ENCODE measurements at places on chromosomes 11 and 22.

GRCh38 chr22:35634015-35634414 is 14.2 kb upstream of the APOL6 start:
- DNase-seq = no peak

DNA sequence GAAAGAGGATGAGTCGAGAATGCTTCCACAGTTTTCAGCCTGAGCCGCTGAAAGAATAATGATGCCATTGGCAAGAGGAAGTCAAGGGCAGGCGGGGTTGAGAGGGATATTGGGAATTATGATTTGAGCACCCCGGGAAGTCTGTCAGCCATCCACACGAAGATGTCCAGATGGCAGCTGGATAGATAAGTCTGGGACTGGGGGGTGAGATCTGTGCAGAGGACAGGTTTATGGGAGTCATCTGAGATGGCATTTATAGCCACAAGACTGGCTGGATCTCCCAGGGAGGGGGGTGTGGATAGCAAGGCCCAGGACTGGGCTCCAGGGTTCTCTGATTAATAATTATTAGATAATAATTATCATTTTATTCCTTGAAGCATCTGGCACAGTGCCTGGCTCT is 5.1 kb upstream of the STIP1 start:
- DNase-seq = no peak

DNA sequence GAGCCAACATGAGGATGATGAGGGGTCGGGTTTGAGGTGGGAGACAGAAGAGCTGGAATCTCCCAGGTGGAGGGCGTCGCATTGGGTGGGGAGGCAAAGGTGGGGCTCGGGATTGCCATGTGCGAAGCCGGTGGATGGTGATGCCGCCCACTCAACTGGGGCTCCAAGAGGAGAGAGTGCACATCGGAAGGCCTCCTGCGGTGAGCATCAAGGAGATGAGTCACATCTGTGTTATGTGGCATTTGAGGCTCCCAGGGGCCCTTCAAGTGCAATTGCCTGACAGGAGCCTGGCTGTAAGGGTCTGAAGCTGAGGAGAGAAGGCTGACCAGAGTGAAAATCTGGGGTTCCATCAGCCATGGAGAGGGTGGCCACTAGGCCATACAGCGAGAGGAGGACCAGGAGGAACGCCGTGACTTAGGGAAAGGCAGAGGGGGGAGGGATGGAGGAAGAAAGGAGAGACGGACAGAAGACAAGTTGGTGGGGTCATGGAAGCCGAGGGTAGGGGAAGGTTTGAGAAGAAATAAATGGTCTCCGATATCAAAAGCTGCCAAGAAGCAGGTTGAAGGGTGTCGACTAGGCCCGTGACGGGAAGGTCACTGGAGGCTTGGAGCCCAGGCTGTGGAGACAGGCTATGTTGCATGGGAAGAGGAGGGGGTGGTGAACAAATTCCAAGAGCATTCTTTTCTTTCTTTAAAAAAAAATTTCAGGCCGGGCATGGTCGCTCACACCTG is 21.3 kb downstream of the RASD2 start:
- DNase-seq = no peak

- DNase-seq = no peak
These were observed 2.4 kb downstream of the SHISA8 start for GRCh38 chr22:41912338-41913039.

DNA sequence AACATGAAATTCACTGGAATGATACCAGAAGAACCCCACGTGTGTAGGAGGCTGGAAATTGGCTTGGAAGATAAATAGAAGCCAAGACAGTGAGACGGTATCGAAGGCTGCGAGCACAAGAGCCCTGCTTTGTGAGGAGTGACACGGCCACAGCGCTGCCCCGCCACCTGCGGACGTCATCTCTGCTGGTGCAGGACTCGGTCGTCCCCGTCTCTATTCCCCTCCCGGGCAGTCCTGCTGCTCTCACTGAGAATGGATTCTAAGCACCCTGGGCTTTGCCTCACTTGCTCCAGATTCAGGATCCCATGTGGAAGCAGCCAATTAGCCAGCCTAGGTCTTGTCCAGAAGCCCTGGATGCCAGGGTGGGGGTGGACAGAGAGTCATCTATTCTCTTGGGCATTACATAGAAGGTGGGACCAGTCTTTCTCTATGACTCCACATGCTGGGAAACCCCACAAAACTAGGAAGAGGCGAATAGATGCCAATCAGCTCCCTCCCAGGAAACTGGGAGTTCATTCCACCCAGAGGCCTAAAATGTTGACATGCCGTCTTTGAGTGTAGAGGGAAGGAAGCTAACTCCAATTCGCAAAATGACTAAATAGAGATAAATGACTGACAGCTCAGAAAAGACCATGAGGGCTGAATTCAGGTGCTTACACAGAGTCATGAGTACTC is 25.1 kb downstream of the APOL3 start:
- DNase-seq = no peak

DNA sequence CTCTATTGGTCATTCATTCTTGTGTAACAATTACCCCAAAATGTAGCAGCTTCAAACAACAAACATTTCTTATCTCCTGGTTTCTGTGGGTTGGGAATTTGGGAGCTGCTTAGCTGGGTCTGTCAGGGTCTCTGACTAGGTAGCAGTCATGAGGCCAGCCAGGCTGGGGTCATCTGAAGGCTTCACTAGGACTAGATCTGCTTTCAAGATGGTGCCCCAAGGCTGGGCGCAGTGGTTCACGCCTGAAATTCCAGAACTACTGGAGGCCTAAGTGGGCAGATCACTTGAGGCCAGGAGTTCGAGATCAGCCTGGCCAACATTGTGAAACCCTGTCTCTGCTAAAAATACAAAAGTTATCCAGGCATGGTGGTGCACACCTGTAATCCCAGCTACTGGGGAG is 13.1 kb upstream of the SPDYC start:
- DNase-seq = no peak

DNA sequence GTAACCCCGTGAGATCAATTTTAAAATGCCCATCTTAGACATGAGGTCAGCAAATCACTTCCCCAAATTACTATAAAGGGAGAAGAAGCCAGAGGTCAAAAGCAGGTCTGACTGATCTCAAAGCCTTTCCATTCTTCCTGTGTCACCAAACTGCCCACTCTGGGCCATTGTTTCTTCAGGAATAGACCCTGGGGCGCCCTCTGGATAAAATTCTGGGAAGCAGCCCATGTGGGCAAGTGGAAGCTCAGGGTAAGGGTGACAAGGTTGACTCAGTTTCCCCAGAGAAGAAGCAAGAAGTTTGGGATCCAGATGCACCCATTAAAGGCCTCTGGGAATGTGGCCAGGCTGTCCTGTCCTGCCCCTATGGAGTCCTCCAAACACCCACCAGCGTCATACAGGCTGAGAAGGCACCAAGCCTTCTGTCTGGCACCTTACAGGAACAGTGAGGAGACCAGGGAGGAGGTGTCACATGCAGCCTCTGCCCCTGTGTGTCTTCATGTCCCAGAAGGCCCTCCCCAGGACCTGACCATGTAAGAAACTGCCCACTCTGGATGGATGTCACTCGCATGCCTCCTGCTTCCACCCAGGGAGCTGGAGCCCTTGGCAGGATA is 50.1 kb downstream of the CHST1 start:
- DNase-seq = no peak

- DNase-seq = no peak
These were observed 817.4 kb downstream of the NTM start for GRCh38 chr11:132187814-132188213.

DNA sequence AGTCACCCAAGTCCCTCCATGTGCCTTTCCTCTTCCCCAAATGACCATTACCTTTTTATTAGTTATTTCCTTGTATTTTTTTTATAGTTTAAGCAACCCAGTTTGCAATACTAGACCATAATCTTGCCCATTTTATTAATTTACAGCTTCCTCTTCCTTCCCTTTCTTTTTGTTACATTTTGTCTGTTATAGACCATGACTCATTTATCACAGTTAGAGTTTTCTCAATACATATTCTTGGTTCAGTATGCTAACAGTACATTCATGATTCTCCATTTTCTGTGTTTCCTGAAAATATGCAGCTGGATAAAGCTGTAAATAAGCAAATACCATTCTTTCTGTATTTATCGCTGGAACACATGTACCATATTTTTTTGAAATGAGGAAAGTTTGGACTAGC is 376.7 kb upstream of the RAG2 start:
- no peak for DNase-seq

DNA sequence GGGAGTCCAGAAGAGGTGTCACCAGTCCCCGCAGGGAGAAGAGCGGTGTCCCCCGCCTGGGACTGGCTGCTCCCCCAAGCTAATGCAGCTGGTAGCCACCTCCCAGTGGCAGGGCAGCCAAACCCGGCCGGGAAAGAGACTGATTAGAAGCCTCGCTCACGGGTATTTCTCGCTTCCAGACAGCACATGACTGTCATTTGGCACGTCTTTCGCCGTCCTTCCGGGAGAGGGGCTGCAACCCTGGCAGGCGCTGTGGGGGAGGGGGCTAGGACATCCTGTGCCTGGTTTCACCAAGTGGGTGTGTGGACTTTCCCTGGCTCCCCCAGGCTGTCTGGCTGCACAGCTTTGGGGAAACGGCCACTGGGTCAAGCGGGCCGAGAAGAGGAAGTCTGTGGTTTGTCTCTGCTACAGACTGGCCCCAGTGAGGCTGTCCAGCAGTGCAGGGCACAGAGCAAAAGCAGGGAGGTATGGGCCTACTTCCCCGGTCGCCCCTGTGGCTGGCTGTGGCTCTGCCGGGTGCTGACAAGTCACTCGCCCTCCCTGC is 3.8 kb downstream of the CD81 start:
- peak; percentile 55 for DNase-seq

GRCh38 chr11:111632516-111633220 is 30.4 kb downstream of the SIK2 start:
- DNase-seq = no peak

DNA sequence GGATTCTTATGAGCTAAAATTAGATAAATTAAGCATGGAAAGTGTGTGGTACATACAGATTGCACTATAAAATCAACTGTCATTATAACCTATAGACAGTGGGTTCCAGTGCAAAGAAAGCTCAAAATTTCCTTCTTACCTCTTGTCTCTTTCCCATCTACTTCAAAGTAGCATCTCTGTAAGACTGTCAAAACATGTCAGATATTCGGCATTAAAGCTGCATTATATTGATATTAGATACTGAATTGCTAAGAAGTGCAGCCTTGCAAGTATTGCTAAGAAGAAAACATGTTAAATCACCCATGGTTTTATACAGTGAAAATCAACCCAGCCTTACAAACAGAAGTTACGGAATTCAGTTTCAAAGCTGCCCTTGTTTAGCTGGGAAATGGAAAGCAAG is 849.8 kb upstream of the FAT3 start:
- no peak for DNase-seq

DNA sequence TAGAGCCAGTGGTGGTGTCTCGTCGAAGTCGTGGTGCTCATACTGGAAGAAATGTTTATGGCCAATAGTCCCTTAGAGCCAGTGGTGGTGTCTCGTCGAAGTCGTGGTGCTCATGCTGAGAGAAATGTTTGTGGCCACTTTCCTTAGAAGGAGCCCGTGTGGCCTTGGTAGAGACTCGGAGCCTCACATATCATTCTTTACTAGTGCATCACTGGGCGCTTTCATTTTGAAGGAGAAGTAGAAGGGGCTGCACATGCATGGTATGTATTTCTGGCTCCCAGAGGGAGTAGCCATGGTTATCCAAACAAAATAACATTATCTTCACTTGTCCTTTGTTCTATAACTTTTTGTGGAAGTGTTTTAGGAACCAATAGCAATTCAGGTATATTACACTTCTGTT is 69.5 kb downstream of the JAM3 start:
- no peak for DNase-seq

DNA sequence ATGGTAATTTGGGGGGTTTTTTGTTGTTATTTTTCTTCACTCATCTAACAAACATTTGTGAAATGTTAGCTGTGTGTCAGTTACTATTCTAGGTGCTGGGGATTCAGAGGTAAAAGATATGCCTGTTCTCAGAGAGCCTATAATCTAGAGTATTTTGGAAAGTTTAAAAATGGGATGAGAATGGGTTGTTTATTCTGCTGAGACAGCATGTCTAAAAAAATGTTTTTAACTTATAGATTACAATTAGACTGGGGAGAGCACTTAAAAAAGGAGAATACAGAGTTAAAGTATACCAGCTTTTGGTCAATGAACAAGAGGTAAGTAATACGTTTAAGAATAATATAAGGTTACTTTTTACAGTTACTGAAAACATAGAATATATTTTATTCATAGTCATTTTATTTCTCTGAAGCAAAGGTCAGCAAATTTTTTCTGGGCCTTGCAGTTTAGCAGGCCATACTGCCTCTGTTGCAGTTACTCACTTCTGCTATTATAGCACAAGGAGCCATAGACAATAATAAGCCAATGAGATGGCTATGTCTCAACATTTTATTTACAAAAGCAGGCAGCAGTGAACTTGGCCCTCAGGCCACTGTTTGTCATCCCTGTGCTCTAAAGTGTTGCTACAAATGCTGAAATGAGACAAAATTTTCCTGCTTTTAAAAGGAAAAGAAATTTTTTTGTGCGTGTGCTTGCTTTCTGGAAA is 60.0 kb downstream of the DKK3 start:
- no peak for DNase-seq

DNA sequence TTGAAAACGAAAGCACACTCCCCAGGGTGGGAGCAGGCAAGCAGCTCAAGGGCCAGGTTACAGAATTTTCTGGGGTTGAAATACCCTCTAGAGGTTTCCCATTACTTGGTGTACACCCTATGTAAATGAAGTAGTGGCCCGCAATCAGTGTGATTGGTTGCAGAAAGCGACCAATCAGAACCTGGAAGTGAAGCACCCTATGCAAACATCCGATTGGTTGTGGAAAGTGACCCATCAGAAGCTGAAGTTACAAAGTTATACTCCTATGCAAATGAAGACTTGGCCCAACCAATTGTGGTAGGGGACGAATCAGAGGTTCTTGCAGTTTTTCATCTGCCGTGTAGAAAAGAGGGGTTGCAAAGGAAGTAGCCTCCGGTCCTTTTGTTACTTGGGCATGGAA is 19.2 kb downstream of the PRR5 start:
- DNase-seq = no peak

DNA sequence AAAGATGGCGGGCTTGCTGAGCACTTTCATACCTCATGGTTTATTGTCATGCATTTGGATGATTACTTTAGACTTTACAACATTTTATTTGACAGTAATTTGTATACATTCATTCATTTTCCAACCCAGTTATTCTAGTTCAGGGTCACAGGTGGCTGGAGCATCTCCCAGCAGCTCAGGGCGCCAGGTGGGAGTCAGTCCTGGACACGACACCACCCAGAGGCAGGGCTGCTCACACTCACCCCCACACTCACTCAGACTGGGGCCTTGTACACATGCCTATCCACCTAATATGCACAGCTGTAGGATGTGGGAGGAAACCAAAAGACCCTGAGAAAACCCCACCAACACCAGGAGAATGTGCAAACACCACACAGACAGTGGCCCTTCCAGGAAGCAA is 123.9 kb downstream of the OPCML start:
- DNase-seq = no peak

DNA sequence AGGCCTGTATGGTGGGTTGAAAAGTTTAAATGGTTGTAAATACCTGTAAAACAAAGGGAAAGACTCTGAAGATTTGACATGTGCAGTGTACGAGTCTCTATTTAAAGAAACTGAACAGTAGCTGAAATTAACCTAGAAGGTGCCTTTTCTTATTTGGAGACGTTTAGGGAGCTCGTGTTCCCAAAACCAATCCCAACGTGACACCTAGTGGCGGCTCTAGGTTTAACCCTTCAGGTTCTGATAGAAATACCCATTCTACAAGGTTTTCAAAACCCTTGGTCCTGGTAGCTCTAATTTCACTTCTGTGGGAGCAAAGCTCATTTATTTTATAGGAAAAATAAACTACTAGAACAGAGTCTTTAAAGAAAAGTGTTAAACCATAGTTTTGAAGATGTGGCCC is 258.3 kb downstream of the LRRC4C start:
- no peak for DNase-seq

- no peak for DNase-seq
These were observed 9.0 kb downstream of the SYT7 start for GRCh38 chr11:61571869-61572268.
